Right cardiac atrium (tissue), 5 donors: ENCODE measurements at places on chromosomes 7 and 10. TPM values are rescaled to one million over a fixed set of nuclear protein-coding genes. Genes with fewer than 3 reads are reported as not detected.

DNA sequence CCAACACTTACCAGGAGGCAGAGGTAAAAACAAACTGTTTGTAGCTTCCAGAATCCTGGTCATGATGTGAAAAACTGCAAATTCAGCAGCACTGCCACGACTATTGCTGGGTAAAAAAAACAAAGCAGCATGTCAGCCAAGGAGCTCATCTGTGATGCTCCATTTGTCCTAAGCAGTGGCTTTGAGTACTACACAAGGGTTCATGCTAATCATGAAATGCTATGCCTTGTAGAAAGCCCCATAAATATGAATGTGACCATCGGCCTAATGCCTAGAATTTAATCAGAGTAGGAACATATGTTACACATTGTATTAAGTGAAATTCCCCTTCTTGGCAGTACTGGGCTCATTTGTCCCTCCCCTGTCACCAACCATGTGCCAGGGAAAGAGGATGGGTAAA, 95.4 kb downstream of the GSAP start:
- DNase-seq, result no peak

GRCh38 chr7:14021069-14021468, 31.6 kb upstream of the ETV1 start:
- no peak for DNase-seq

GRCh38 chr10:76086761-76087639, 655.6 kb downstream of the LRMDA start:
- DNase-seq, result no peak

UCN3 gene
- not detected for total RNA-seq

LRRN3 gene
- 44.8 TPM for total RNA-seq

CRPPA gene
- total RNA-seq, result 10.1 TPM
